ENCODE measurements at places on chromosomes 16 and 17.

DNA sequence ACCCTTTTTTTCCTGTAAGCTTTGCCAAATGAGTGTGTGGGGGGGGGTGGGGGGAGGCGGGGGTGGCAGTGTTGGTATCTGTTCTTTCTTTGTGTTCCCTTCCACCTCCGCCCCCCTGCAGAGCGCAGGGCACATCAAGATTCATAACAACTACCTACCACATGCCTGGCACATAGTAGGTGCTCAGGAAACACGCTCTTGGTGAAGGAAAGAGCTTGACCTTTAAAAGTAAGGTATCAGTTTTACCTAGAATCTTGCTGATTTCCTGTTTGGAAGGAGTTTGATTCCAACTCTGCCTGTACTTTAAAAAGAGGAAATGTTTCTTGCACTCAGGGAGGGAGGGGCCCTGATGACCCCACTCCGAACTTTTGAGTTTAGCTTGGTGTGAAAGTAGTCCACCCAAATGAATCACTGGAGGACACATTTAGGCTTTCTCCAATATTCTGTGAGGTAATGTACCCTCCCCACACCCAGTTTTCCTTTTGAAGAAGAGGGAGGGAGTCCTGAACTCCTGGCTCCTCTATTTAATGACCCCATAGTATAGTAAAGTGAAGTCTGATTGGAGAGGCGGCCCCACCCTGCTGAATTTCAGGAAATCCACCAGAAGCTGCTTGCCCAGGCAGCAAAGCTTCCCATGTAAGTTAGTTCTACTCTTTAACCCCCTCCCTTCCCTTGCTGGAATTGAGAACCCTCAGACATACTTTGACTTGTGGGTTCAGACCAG, 560 bp upstream of the FAM20A start:
- no peak for DNase-seq

DNA sequence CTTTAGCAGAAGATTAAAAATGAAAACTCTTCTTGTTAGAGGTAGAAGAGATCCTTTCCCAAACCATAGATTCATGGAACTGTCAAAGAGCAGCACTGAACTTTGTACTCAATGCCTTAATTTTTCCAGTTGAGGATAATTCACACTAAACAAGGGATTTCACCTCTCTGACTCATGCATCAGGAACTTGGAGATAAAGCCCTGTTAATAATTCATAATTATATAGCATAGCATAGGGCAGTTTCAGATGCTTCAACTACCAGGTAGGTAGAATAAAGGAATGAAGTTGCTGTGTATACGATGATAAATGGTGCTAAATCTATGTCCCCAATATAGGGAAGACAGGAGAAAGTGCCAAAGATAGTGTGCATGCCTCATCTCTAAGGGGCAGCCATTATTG, 450.4 kb downstream of the MAF start:
- DNase-seq, result no peak

GRCh38 chr16:50323335-50324011, 45.3 kb downstream of the BRD7 start:
- DNase-seq, result no peak

GRCh38 chr17:4980644-4981216, 6.7 kb downstream of the CAMTA2 start:
- DNase-seq, result peak; percentile 52

- DNase-seq, result no peak
Observed at GRCh38 chr16:4984174-4984990, 26.3 kb downstream of the SEC14L5 start.

- DNase-seq, result no peak
Observed at GRCh38 chr16:54318941-54319340, 32.4 kb upstream of the IRX3 start.

GRCh38 chr16:28843766-28844165, 2.4 kb downstream of the TUFM start:
- no peak for DNase-seq

GRCh38 chr17:74059479-74060240, 143.8 kb upstream of the RPL38 start:
- no peak for DNase-seq

DNA sequence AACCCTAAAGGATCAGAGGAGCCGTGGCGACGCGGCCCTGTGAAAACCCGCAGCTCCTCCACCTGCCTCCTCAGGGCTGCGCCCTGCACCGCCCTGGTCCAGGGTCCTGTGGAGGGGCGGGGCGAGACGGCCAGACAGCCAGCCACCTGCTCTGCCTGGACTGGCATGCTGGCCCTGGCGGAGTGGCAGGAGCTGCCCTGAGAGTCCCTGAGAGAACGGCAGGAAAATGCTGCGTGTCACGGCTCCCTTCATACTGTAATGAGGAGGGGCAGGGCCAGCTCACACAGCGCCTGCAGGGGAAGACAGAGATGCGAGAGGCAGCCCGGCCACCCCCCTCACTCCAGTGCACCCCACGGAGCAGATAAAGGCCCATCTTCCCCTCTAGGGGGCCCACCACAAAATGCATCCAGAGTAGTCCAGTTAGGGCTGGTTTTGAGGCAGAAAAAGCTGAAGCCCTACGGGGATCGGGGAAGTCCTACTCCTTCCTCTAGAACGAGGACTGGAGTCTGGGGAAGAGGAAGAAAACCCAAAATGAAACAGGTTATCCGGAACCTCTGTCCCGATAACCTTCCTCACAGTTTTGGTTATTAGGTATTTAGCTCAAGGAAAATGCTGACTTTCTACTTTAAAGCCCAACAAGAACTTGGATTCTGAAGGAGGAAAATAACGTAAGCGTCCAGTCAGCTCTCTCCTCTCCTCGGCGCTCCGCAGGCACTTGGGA, 97.6 kb upstream of the DNAH17 start:
- DNase-seq, result no peak

DNA sequence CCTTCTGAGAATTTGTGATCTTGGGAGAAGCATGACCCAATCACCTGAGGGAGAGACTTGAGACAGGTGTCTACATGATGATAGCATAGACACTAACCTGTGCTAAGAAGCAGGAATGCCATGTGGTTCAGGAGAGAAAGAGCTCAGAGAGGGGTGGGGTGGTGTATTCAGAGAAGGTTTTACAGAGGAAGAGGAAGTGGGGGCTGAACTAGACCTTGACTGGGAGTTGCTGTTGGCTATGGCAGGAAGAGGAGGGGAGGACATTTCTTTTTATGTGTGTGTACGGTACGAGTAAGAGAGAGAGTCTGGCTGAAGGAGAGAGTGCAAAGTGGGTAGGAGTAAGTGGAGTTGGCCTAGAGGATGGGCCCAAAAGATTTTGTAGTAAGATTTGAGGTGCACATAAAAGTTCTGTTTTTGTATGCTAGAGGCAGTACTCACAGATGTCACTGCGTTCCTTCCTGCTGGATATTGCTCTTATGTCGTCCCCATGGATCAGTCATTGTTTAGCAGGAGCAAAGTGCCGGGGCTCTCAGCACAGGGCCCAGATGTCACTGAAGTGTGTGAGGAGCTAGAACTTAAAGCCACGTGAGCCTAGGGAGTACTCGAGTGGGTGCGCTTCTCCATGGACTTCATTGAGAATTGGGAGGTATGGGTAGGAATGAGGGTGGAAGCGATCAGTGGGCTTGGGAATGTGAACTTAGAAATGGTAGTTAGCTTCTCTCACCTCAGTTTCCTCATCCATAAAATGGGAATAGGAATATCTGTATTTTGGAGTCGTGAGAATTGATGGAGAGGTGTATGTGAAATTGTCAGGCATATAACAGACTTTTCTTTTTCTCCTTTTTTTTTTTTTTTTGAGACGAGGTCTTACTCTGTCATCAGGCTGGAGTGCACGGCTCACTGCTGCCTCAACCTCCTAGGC, 22.1 kb downstream of the SLC7A6 start:
- no peak for DNase-seq

GRCh38 chr16:58054289-58054688, 28.7 kb downstream of the MMP15 start:
- DNase-seq, result no peak

GRCh38 chr16:81179219-81179618, 59.3 kb upstream of the BCO1 start:
- DNase-seq, result no peak

GRCh38 chr17:41586863-41587495, at the start of gene KRT14:
TSS of gene KRT14 (minus strand) at chr17:41586895. CDS start at chr17:41586834, 61 bp downstream.
- DNase-seq, result no peak

DNA sequence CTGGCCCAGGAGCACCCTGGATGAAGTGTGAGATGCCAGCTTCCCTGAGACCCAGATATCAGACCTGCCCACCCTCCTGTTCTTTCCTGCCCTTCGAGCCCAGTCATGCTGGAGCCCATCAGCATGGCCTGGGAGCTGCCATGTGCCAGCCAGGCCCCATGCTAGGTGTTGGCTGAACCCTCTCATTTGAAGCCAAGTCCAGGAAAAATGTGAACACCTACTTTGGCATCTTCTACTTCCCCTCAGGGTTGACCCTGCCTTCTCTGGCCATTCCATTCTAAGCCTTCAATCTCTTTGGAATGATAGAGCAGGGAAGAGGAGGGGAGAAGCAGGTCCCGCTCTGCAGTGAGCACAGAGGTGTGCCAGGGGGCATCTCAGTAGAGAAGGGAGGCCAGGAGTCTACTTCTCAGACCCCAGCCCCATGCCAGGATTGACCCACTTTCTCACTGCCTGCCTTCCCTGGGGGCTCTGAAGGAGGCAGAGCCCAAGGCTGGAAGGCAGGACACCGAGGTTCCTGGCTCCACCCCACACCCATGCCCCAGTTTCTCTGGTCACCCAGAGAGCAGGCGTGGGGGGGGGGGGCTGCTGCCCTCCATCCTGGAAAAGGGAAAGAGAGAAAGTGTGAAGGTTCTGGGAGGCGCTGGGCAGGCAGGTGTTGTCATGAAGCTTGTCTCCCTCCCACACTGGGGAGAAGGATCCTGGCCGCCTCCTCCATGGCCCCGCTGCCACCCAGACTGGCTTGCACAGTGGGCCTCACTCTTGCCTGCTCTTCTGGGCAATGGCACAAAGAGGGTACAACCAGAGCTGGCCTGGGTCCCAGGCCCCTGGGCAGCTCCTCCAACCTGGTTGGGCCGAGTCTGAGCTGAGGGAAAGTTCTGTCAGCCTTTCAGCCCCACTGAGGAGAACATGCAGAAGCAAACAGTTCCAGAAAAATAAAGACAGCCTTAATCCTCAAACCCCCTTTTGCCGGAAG, 9.3 kb downstream of the HDAC5 start:
- no peak for DNase-seq

GRCh38 chr16:821751-822150, 21.2 kb upstream of the GNG13 start:
- no peak for DNase-seq

- DNase-seq, result no peak
Observed at GRCh38 chr16:72721981-72722380, 325.9 kb downstream of the ZFHX3 start.

DNA sequence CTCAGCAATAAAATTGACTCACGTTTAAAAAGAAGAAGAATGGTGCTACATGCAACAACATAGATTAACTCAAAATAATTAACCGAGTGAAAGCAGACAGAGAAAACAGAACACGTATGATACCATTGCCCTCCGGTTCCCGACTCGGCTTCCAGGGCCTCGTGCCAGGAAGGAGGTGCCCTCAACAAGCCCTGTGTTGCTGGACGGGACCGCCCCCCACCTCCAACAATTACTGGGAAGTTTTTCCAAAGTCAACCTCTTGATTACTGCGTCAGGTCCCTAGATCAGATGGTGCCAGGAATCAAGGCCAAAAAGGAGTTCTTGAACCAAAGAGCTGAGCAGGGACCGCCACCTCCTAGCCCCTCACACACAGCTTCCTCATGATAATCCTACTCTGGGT, 20.4 kb downstream of the DNAH17 start:
- no peak for DNase-seq

GRCh38 chr17:65121368-65121767, 15.8 kb upstream of the RGS9 start:
- DNase-seq, result no peak

DNA sequence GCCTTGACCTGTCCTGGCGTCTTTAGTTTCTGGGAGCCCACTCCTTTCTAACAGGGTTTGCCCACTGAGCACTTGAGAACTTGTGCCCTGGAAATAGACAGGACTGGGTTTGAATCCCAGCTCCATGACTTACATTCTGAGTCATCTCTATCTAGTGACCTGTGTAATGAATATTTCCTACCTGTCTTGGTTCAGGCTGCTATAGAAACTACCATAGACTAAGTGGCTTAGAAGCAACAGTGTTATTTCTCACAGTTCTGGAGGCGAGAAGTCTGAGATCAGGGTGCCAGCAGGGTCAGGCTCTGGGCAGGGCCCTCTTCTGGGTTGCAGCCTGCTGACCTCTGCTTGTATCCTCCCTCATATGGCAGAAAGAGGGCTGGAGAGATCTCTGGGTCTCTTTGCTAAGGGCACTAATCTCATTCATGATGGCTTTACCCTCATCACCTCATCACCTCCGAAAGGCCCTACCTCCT, 110.7 kb upstream of the DHX40 start:
- DNase-seq, result no peak

DNA sequence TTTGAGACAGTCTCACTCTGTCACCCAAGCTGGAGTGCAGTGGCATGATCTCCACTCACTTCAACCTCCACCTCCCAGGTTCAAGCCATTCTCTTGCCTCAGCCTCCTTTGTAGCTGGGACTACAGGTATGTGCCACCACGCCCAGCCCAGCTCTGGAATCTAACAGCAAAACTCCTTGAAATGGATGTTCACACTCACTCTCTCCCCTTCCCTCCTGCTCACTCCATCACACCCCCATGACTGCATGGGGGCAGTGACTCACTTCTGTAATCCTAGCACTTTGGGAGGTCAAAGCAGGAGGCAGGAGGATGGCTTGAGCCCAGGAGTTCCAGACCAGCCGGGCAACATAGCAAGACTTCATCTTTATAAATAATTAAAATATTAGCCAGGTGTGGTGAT, 11.1 kb upstream of the TFAP4 start:
- DNase-seq, result no peak

DNA sequence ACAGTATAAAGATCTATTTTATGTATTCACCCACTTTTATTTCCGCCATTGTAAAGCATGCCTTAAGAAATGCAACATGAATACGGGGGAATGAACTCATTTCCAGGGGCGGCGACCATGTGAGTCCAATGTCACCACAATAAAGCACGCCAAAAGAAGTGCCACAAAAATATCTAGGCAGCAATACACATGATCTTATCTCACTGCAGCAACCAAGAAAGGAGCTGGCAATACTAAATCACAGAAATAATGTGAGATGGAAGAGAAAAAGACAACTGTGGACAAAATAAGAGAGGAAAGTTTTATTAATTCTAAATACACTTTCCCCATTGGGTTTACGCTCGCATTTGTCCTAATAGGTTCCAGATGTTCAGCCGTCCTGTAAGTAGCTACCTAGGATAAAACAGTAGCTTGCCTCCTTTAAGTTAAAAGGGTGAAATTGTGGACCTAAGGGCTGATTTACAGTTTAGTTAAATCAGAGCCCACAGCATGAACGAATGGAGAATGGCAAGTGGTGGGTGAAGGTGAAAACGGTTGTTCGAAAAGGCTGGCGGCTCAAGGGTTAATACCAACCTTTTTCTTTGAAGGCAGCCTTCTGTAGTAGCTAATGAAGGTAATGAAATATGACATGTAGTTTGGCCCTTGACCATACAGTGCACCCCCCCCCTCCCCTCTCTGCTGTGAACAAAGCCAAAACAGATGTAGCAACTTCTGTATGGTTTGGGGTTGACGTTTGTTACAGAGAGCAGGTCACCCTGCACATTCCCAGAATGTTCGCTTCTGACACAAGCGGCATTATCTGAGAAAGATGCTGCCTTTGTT, 504.2 kb upstream of the PSMD7 start:
- no peak for DNase-seq

- no peak for DNase-seq
Observed at GRCh38 chr17:72432881-72433280, 312.1 kb downstream of the SOX9 start.

GRCh38 chr17:4479340-4479981, 19.2 kb upstream of the SPNS2 start:
- no peak for DNase-seq

Data from stimulated activated CD4-positive, alpha-beta T cell treated with anti-CD3 and anti-CD28 coated beads, Interleukin-2, amount 100 ng/mL, for 48 hours (primary cell).